NCI-H1092 (cell line): ENCODE measurements at places on chromosomes 2 and 18.

DNA sequence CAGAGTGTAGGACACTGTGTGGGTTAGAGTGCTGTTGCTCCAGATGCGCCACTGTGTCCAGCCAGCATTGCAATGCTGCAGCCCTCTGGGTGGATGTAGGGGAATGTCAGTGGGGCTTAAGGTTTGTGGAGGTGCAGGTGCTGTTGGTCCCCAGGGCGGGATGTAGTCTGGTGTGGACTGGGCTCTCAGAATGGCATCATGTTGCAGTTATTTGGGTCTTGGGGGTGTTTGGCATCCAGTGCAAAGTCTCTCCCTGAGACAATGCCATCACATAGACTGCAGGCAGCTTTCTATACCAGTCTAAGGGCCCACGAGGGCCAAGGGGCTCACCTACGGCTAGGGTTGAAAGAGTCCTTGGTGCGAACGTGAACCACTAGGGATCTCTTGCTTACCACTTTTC lies 275.3 kb downstream of the SOX11 start:
- no peak for DNase-seq

- no peak for DNase-seq
Observed at GRCh38 chr2:172308253-172308935, 119.0 kb upstream of the ITGA6 start.

GRCh38 chr2:237434866-237435311 lies 20.9 kb upstream of the COL6A3 start:
- DNase-seq = no peak

DNA sequence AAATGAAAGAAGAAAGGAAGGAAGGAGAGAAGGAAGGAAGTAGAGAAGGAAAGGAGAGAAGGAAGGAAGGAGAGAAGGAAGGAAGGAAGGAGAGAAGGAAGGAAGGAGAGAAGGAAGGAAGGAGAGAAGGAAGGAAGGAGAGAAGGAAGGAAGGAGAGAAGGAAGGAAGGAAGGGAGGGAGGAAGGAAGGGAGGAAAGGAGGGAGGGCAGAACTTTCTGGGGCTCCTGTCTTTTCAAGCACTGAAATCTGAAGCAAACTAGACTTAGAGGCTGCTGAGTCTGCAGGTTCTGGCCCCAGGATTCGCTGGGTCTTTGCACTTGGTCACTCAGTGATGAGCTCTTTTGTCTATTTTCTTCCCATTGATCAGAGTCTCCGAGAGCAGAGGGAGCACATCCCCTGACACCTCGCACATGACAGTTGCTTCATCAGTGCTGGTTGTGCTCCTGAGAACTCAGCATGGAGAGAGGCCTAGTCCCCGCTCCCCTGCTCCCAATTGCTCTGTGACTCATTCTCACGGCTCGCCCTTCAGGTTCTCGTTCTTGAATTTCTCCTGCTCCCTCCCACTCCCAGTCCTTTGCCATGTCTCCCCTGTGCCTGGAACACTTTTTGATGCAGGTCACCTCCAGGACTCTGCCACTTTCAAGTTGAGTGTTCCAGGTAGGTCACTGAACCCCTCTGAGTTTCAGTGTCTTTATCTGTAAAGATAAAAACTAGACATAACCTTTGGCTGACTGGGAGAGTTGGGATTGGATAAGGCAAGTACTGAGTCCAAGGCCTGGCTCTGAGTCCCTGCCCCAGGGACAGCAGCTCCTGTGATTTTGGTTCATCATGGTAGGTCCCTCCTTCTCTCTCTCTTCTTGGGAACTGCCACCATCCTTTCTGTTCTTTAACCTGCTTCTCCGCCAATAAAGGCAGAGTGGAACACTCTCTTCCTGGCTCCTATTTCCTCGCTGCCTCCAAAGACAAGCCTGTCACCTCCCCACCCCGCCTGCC lies 55.2 kb downstream of the TNP1 start:
- no peak for DNase-seq

DNA sequence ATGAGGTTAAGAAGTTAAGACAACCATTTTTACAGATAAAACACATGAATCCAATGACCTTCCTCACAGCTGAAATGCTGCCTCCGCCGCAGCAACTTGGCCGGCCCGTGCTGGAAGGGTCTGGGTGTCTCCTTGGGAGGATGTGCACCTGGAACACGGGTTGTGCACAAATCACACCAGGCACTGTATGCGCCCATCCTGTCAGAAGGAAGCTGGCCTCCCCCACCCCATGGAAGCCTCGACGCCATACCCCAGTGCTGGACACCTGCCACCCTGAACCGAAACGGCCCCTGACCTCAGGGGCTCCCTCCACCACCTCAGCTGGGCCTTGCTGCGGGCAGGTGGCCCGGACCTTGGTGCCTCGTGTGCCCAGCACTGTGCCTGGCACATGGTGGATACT lies 111.8 kb downstream of the PXDN start:
- DNase-seq = no peak

GRCh38 chr18:6340121-6340520 lies 74.6 kb downstream of the L3MBTL4 start:
- DNase-seq = no peak

GRCh38 chr2:101012054-101012705 lies 10.1 kb downstream of the RPL31 start:
- no peak for DNase-seq

GRCh38 chr2:46041434-46041833 lies 255.8 kb upstream of the EPAS1 start:
- no peak for DNase-seq

DNA sequence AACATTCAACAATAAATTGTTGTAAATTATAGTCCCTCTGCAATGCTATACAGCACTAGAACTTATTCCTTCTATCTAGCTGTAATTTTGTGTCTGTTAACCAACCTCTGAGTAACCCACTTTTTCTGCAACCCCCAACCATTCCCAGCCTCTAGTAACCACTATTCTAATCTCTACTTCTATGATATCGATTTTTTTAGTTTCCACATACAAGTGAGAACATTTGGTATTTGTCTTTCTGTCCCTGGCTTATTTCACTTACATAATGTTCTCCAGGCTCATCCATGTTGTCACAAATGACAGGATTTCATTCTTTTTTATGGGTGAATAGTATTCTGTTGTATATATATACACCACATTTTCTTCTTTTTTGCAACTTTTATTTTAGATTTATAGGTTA lies 147.6 kb downstream of the MAIP1 start:
- DNase-seq = no peak

GRCh38 chr18:76445275-76445674 lies 49.8 kb downstream of the ZNF516 start:
- DNase-seq = no peak

GRCh38 chr18:79560042-79560860 lies 119.4 kb upstream of the CTDP1 start:
- no peak for DNase-seq

DNA sequence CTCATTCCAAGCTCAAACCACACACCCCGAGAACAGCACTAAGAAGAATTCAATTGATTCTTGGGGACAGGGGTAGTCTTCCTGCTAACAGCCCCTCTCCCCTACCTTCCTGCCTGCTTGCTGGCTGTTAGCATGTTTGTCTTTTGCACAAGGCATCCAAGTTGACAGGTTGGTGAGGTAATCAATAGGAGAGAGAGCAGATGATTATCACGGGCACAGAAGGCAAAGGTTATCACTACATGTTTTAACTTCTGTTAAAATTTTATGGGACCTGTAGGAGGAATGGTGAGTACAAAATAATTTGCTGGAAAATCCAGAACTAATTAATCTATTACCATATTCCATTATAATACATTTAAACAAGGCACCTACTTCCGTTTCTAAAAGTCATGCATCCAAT lies 442.1 kb upstream of the TCF4 start:
- no peak for DNase-seq

DNA sequence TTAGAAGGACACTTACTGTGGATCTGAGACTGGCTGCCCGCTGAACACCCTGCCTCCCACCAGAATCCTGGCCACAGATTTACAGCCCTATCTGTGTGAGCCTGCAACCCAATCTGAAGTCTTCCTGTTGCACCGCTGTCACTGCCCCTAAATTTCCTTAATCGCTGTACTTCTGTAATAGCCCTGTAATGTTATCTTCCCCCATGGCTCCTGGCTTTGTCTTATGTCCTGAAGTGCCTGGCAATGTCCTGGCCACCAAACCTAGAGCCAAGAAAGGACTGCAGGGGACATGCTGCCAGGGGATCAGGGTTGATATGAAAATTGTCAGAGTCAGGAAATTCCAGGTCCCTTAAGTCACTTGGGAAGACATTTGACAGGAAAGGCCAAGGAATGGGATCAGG lies 52.7 kb downstream of the FHOD3 start:
- no peak for DNase-seq

DNA sequence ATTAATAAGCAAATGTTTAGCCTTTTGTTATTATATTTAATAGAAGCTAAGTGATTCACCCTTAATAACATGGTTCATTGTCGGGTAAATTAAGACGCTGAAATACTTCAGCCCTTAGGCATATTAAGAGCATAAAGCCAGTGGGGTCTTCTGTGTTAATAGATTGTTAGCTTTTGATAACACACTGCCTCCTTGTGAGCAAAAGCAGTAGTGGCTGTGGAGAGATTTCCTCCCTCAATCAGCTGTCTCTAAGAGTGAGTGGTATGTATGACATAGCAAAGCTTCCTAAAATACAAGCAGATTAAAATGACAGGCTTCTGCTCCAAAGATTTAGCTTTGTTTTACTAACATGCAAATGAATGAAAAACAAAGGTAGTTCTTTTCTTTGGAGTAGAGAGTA lies 143.7 kb upstream of the SYT4 start:
- DNase-seq = no peak

DNA sequence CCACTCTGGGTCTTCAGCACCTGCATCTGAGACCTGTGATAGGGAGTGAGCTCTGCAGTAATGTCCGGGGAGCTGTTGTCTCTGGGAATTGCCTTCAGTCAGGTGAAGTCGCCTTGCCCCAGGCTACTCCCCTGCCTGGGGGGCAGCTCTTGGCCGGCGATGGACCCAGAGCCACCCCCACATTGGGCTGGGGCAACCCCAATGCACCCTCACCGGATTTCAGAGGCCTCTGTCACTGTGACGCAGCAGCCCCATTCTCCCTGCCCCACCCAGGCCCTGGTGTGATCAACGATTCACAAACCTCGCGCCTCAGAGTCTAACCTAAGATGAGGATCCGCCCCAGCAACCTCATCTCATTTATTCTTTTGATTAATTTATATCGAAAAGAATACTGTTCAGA lies 303.6 kb downstream of the NDUFA10 start:
- no peak for DNase-seq

- DNase-seq = no peak
Observed at GRCh38 chr2:217975626-217976025, 27.2 kb downstream of the TNS1 start.

DNA sequence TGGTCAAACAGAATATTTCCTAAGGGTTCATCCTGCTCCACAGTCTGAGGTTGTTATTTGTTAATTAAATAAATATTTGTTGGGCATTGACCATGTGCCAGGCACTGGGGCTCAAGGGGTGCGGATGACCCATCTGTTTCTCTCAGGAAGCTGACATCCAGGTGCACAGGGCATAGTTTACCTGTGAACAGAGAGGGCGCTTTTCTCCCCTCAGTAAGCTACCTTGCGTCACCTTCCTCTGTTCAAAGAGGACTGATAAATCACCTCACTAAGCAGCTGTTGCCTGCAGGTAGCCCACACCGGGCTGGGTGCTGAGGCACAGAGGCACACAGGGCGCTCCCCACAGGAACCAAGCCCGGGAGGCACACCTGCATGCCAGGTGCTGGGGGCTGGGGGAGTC lies 41.6 kb downstream of the SH3RF3 start:
- DNase-seq = no peak
